ENCODE measurements at places on chromosomes 7 and 10.

- DNase-seq = no peak
Observed at GRCh38 chr7:13104128-13104527, 416.7 kb downstream of the ARL4A start.

- no peak for DNase-seq
Observed at GRCh38 chr10:5594271-5595049, 69.7 kb downstream of the CALML3 start.

DNA sequence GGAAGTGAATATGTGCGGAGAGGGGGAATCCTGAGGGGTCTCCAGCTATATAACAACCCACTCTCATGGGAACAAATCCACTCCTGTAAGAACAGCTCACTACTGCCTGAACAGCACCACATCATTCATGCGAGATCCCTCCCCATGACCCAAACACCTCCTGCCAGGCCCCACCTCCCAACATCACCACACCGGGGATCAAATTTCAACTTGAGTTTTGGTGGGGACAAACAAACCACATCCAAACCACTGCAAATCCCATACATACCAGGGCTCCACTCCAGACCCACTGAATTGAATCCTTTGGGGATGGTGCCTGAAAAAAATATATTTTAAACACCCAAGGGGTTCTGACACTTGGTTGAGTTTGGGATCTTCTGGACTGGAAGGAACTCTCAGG, 181.5 kb upstream of the PLXNA4 start:
- no peak for DNase-seq

DNA sequence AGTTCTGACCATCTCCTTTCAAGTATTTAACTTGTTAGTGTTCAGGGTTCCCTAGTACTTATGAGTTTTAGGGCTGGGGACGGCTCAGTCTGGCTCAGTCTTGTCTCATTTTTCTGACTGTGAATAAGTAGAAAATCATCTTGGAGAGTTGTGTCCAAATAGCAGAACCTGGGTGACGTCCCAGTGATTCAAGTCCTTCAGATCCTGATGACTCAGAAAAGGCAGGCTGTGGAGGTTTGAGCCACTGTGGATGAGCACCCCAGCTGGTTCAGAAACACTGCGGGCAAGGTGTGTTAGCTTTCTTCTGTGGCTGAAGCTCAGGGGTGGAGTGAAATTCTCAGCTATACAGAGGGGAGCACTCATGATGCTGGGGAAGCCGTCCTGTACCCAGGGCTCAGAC, 154.4 kb upstream of the NPY start:
- no peak for DNase-seq

- DNase-seq = no peak
Observed at GRCh38 chr7:46993396-46993795, 588.5 kb downstream of the TNS3 start.

- no peak for DNase-seq
Observed at GRCh38 chr10:59346321-59346720, 16.0 kb downstream of the FAM13C start.

GRCh38 chr10:132178672-132179545, 7.8 kb upstream of the DPYSL4 start:
- no peak for DNase-seq

DNA sequence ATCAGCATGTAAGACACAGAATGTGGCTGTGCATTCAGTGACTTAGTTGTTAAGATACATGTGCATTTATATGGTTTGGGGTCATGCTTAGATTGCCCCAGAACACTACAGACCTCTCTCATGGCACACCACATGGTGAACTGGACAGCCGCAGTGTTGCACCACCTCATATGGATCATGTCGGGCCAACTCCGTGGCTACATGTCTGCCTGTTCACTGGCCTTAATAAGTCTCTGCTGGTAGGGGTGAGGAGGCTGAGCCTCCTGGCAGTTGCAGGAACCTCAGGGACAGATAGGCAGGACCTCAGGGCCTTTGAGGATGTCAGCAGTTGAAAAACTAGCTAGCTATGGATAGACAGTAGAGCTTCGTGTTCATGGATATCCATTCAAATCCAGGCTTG, 751.0 kb downstream of the GRID1 start:
- no peak for DNase-seq

GRCh38 chr10:69861251-69862240, 59.8 kb downstream of the COL13A1 start:
- DNase-seq = no peak

DNA sequence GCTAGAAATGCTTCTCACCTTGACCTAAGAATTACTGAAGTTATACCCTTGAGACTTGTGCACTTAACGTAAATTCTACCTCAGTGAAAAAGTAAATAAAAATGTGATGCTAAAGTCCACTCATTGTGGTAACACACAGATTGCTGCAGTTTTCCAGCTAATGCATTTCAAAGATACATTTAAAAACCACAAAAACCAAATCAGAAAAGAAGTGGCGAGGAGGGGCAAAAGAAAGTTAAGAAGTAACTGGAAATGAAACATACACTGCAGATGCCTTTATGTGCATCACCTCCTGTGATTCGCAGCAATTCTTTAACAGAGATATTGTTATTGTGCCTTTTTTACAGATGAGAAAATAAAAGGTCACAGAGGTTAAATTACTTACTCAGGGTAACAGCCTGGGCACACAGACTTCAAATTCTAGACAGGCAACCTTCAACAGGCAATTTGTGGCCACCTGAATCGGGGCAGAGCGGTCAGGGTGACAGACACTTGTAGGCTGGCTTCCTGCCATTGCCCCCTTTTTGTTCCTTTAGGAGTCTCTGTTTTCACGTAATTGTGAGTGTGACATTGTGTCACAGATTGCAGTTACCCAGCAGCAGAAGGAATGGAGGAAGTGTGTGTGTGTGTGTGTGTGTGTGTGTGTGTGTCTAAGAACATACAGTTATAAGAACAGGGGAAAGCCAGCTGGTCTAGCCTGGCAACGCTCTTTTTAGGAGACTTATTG, 1.9 kb downstream of the WIPF3 start:
- no peak for DNase-seq

DNA sequence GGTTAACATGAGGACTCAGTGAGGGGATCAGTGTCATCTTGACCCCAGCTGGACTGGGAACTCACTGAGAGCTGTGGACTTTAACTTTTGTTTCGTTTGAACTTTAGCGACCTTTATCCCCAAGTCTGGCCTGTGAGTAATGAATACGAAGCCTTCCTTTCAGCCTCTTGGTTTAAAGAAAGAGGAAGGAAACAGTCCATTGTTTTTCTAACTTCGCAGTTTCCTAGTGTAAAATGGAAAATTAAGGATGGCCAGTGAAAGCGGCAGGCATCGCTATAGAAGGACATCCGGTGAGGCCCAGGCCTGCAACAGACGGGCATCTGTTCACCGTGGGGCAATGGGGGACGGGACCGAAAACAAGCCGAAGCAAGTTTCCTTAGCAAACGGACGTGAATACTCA, 44.1 kb upstream of the ADO start:
- DNase-seq = no peak

GRCh38 chr10:112991888-112992491, 41.9 kb downstream of the TCF7L2 start:
- DNase-seq = no peak

GRCh38 chr7:14381306-14381705, 391.8 kb upstream of the ETV1 start:
- DNase-seq = no peak

DNA sequence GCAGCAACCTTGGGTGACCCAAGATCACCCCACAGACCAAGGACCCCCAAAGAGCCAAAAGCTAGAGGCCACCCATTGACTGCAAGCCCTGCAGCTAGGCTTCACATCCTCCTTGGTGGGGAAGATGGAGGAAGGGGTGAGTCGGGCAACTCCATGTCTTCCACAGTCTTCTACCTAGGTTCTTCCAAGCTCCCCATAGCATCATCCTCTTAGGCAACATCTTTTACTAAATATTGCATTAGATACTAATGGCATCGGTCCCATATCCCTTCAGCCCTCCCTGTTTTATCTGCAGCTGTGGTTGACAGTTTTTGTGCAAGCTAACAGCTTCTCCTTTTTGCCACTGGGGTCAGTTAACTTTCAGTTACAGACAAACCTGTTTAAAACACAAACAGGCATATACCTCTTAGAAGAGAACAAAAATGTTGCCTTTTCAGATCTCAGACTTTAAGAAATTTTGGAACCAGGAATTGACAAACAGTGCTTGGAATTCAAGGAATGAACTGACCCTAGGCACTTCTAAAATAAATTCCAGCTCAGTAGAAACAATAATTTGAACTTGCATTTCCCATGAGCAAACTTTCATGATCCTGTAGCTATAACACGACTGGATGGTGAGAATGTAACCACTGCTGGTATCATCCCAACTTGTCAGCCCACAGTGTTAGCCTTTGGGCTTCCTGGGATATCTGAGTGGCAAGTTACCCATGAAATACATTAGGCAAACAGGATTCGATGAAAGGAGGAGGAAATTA, 33.9 kb upstream of the MSMB start:
- DNase-seq = no peak

- DNase-seq = no peak
Observed at GRCh38 chr7:159019111-159019510, 125.6 kb downstream of the VIPR2 start.

DNA sequence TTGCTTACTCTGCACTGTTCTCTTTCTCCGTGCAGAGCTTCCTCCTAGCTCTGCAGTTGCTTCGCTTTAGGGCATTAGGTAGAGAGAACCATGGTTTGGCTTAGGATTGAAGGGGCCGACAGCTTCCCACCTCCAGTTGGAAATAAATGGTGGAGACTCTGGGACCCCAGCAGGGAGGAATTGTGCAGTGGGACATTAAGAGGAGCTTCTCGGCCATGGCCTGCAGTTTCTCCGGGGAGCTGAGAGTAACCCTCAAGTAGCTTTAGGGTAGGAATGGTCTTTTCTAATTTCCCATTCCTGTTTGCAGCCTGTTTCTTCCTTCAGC, 1.2 kb downstream of the SUFU start:
- DNase-seq = no peak

DNA sequence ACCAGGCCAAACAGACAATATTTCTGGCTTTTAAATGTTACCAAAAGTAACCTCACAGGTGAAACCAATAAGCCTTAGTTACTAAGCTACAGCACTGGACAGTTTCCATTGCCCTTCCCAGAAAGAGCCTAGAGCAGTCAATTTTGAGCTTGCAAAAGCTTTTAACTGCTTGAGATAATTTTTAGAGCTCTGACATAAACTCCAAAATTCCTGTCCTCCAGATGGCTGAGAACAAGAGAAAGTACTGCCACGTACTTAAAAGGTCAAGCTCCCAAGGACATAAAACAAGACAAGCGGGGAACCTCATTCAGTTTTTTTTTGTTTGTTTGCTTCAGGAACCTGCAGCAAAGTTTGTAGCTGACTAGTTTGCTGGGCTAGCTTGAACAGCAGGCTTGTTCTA, 54.1 kb downstream of the BBS9 start:
- no peak for DNase-seq

DNA sequence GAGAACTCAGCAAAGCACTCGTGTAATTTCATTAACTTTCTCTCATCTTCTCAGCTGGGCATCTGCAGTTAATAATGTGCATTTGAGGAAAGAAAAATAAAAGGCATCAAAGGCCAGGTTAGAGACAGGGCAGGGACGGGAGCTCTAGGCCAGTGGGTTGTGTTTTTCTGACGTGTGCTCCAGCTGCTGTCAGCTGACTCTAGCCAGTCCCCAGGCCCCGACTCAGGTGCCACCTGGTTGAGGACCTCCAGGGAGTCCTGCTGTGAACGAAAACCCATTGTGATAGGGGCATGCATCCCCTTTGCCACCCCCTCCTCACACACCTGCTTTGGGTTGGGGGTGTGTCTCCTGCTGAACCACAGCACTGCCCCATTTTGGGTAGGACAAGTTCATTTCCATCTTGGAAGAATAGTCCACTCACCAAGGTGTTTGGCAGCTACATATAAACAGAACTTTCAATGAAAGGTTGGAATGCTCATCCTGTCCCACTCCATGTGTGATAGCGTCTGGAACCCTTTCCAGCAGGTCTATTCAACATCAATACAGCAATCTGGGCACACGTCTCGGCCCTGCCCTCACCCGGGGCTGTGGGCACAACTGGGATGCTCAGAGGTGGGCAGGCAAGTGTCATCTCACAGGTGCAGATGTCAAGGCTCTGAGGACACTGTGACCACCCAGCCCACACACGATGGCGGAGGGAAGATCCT, 146.1 kb upstream of the FAM20C start:
- no peak for DNase-seq

DNA sequence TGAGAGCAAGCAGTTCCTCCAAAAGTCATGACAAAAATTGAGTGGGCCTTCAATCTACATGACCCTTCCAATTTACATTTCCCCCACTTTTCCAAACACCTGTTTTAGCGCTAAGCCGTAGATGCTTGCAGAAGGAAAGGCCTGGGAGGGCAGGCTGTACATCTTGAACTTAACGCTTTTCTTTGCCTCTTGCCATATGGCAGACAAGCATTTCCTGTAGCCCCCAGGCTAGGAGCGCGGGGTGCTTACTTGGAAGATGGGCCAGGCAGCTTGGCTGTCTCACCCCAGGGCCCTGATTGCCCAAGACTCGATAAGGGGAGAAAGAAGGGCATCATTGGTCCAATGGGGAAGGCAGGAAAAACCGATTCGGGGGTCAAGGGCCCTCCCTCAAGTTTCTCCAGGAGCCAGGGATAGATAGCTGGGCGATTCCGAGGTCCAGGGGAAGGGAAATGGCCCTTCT, 1.8 kb downstream of the HOXA10 start:
- no peak for DNase-seq

DNA sequence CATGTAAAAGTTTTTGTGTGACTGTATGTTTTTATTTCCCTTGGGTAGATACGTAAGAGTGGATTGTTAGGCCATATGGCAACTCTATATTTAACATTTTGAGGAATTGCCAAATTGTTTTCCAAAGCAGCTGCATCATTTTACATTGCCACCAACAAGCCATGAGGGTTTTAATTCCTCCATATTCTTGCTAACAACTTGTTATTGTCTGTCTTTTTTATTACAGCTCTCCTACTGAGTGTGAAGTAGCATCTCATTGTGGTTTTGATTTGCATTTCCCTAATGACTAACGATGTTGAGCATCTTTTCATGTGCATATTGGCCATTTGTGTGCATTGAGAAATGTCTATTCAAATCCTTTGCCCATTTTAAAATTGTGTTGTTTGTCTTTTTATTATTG, 94.9 kb downstream of the CARD11 start:
- no peak for DNase-seq

- DNase-seq = no peak
Observed at GRCh38 chr7:28088032-28088431, 92.6 kb downstream of the JAZF1 start.

DNA sequence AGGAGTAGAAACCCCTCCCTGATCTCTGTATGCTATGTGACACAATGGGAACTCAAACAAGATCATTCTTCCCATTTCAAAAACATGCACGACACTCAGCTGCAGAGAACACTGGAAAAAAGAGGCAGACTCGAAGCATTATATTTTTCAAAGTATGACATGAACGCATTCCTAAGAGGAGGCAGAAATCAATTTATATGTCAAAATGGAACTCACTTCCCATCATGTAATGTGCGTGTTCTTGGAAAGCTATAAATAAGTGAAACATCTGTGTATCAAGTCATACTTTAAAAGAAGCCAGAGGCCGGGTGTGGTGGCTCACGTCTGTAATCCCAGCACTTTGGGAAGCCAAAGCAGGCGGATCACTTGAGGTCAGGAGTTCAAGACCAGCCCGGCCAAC, 142.7 kb downstream of the ICA1 start:
- DNase-seq = no peak

DNA sequence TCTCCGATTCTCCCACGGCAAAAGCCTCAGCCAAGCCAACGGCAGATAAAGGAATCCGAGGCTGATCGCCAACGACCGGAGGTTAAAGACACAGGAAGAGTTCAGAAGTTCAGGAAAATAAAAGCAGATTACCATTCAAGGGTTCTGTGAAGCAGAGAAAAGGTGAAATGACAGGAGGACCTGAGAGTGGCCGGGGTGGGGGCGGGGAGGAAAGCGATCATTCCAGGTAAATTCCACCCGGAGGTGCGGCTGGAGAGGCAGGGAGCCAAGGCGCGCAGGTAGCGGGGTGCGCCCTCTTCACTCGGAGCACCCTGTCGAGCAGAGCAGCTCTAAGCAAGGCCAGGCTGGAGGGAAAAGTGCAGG, 35.3 kb upstream of the SEPHS1 start:
- no peak for DNase-seq
